ENCODE measurements at places on chromosomes 6 and 20. TPM values are rescaled to one million over a fixed set of nuclear protein-coding genes. Genes with fewer than 3 reads are reported as not detected.

The KCNK15 gene
- not detected for total RNA-seq

The CLDN20 gene
- total RNA-seq, result not detected

DNA sequence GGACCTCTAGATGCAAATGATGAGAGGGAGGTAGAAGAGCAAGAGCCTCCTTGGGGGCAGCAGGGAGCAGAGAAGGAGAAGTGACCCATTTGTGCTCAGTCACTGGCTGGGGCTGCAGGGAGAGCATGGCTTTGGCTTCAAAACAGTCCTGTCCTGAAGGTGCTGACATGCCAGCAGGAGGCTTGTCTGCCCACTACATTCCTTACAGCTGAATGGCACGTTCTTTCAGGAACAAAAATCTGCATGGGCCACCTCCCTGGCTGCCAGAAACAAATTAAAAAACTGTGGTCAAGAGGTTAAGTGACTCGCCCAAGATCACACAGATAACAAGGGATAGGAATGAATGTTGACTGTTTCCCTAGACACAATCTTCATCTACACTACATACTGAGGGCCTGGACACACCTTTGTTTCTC is 188.8 kb downstream of the HIVEP2 start:
- DNase-seq, result no peak

DNA sequence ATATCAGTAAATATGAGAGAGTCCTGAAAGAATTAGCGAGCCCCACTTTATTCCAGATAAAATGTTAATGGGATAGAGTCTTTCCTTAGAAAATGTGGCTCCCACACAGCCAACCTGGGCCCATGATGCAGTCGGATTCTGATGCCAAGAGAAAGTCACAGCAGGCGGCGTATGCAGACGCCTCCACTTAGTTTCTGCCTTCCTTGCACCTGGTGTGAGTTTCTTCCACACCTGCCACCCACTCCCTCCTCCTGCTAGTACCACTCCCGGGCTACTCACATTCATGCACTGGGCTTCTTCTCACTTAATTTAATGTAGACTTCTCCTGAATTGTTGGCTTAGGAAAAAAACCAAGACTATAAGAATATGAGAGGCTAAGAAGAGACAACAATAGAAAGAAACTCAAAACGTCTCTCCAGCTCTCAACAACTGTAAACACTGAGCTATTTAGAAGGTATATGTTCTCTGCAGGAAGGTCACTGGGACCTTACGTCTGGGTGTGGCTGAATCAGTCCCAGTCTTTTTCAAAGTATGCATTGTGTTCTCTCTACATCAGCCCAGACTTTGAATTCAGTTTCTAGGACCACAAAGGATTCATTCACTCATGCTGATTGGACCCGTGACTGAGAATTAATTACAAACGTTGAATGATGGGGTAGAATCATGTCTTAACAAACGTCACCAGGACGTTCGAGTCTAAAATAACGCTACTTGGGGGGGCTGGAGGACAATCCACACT is 70.4 kb downstream of the GCNT2 start:
- no peak for DNase-seq

DNA sequence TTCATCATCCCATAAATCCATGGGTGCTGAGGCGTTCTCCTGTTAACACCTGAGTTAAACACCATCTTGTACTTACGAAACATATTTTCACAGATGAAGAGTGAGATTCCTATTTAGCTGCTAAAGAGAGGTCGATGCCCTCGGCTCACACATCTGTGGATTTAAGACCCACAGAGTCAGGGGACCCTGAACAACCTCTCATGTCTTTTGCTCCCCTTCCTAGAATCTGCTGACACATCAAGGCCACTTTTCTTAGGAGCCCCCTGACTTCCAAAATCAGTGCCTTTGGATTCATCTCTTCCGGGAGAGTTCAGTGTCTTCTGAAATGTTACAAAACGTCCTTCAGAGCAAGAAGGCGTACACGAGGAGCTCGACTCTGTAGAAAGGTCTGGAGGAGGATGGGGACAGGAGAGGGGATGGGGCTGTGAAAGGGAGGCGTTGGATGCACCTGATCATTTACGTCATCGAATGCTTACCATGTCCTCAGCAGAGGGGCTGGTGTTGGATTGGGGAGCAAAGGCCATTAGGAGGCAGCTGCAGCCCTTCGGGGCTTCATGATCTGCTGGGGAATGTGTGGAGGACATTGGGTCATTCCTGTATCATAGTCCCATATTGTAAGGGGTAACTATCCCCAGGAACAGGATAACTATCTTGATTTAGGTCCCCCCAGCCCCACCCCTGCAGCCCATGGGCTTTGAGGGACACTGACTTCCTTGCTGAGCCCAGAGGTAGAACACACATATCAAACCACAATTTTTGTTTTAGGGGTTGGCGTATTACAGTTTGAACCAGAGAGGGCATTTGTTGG is 22.9 kb downstream of the BANF2 start:
- no peak for DNase-seq

- no peak for DNase-seq
Observed at GRCh38 chr6:168441434-168442391, 729 bp downstream of the SMOC2 start.

GRCh38 chr6:121884091-121884490 is 448.6 kb downstream of the GJA1 start:
- no peak for DNase-seq
